Transverse colon (tissue), 4 donors: ENCODE measurements at places on chromosomes 6 and 20. TPM values are rescaled to one million over a fixed set of nuclear protein-coding genes. Genes with fewer than 3 reads are reported as not detected.

Gene HLA-DOA
- total RNA-seq: 1.4 TPM

Gene ZSWIM1
- 14.3 TPM for total RNA-seq

Gene SLC22A23
- total RNA-seq: 96.1 TPM

Gene HSPA12B
- total RNA-seq: 3.2 TPM

DNA sequence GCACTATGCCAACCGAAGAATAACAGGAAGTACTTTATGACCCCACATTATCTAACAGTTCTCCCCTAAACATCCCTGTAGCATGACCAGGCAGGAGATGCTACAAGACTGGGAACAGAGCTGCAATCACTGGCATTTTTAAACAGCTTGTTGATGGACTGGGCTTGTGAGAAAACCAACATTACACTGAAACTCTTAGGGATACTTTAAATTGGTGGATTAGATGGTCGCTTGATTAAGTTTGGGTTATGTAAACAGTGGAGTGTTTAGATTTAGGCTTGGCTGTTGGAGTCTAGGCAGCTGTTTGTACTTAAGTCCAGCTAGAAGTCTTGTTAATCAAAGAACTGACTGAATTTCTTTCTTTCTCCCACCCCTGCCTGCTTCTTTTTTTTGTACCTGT is 234.1 kb upstream of the BMP2 start:
- no peak for DNase-seq
- H3K4me1 ChIP-seq: no peaks in the 10 kb centered on the region
- H3K27ac ChIP-seq: peak overlapping the region; percentile 54
- H3K4me3 ChIP-seq: no peak overlapping the region

- H3K36me3 ChIP-seq: no peaks in the 10 kb centered on the region
- peak overlapping the region; percentile 73 for H3K4me3 ChIP-seq
- H3K27ac ChIP-seq: peak overlapping the region; percentile 100
- H3K4me1 ChIP-seq: peaks cover 14% of the 10 kb centered on the region
Measured at GRCh38 chr6:157020881-157021343, 243.7 kb downstream of the ARID1B start.

DNA sequence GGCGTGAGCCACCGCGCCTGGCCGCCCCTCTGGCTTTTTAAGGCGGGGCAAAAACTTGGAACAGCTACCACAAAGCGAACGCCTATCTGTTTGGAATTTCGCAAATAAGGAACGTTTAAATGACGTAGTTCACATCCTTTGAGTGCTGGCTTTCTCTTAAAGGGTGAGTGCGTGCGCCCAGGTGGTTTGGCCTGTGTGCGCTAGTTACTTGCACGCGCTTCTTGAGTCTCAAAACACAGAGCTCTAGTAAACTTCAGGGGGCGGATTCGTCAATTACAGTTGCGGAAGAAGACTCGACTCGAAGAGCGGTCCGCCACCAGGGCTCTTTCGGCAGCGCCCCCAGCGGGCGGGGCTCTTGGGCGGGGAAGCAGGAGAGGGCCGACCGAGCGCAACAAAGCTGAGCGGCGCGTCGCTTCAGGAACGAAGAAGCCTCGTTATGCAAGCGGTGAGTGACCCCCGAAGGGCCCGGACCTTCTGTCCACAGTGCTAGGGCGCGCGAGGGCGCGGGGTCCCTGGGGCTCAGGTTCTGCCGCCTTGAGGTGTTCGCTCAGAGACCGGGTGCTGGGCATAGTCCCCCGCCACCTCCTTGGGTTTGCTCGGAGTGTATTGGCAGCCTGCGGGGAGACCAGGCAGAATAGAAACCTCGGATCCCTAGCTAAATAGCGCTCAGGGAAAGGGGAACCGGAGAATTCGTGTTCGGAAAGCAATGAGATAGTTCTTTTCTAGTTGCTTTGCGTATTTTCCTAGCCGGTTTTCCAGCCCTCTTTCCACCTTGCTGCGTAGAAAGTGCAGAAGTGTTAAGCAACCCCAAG is at the start of gene SYCP2L:
SYCP2L (plus strand) TSS at position 362 of the 812 bp plus-strand sequence; CDS start at position 437, 75 bp downstream.
- peaks cover 69% of the 10 kb centered on the region for H3K27me3 ChIP-seq
- no peak within 1 kb of the TSS for H3K27ac ChIP-seq
- no peak within 1 kb of the TSS for H3K4me3 ChIP-seq
- no peaks in the 10 kb centered on the region for H3K36me3 ChIP-seq
- H3K4me1 ChIP-seq: peaks cover 16% of the 10 kb centered on the region
- DNase-seq: no peak

- H3K4me1 ChIP-seq: no peaks in the 10 kb centered on the region
- H3K27me3 ChIP-seq: no peaks in the 10 kb centered on the region
- H3K4me3 ChIP-seq: no peak overlapping the region
Measured at GRCh38 chr6:50249493-50249892, 199.8 kb upstream of the DEFB112 start.

DNA sequence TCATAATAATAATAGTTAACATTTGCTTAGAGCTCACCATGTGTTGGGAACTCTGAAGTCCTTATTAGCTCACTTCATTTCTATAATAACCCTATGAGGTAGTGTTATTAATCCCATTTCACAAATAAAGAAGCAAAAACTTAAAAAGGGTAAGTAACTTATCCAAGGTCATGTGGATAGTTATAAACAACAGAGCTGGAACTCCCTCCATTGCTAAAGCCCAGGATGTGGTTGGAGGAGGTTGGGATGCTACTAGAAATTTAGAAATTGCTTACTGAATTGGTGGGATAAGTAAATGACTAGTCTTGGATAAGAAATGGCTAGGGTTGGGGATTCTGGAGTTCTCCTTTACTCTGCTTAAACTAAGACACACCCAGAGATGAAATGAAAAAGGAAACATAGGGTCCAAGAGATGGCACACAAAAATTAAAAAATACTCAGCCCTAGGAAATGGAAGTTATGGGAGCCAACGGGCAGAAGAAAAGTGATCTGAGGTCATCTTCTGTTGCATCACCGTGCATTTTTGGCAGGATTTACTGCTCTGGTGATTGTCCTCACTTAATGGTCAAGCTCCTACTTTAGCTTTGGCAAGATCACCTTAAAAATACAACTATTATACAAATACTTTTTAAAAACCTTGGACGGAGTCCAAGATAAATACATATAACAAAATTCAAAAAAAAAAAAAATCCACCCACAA is 7.7 kb upstream of the CLIC5 start:
- H3K4me1 ChIP-seq: no peaks in the 10 kb centered on the region
- no peaks in the 10 kb centered on the region for H3K27me3 ChIP-seq
- DNase-seq: no peak
- no peak overlapping the region for H3K27ac ChIP-seq
- H3K36me3 ChIP-seq: no peaks in the 10 kb centered on the region
- no peak overlapping the region for H3K4me3 ChIP-seq

- H3K36me3 ChIP-seq: no peaks in the 10 kb centered on the region
- H3K27ac ChIP-seq: no peak overlapping the region
Measured at GRCh38 chr20:38623061-38623460, 21.5 kb downstream of the ARHGAP40 start.

- H3K4me1 ChIP-seq: peaks cover 12% of the 10 kb centered on the region
- H3K4me3 ChIP-seq: no peak overlapping the region
- peaks cover 39% of the 10 kb centered on the region for H3K27me3 ChIP-seq
- no peak for DNase-seq
- H3K27ac ChIP-seq: peak overlapping the region; percentile 92
- no peaks in the 10 kb centered on the region for H3K36me3 ChIP-seq
Measured at GRCh38 chr6:39790772-39791171, 1.4 kb upstream of the DAAM2 start.

- H3K27me3 ChIP-seq: no peaks in the 10 kb centered on the region
- no peaks in the 10 kb centered on the region for H3K36me3 ChIP-seq
- no peak overlapping the region for H3K27ac ChIP-seq
- DNase-seq: no peak
Measured at GRCh38 chr6:147005499-147005898, 198.7 kb upstream of the STXBP5 start.

DNA sequence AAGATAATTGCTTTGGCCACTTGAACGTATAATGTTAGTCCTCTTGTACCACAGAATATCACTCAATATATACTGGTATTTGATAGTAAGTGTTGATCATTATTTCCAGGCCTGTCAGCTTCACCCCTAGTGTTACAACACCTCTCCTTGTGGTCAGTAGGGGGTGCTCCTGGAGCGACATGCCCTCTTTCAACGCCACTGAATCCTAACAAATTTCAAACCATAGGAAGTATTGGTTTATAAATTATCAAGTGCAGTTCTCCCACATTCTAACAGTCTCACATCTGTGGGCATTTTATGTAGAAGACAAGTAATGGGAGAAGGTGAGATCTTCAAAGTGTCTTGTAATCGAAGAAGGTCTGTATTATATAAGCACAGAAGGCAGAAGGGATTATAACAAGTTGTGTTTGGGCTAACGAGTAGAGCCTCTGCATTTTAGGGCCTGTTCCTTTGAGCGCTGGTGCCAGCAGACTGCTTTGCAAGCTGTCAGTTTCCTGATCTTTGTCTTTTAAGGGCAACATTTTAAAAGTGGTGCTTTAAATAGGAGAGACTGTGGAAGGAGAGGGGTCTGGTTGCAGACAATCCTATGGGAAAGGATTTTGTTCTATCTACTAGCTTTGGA is 57.1 kb upstream of the CEP162 start:
- no peaks in the 10 kb centered on the region for H3K27me3 ChIP-seq
- no peak overlapping the region for H3K27ac ChIP-seq
- no peak for DNase-seq
- no peaks in the 10 kb centered on the region for H3K4me1 ChIP-seq
- H3K4me3 ChIP-seq: no peak overlapping the region

- no peak for DNase-seq
- no peaks in the 10 kb centered on the region for H3K36me3 ChIP-seq
- peaks cover 5% of the 10 kb centered on the region for H3K27me3 ChIP-seq
- no peaks in the 10 kb centered on the region for H3K4me1 ChIP-seq
Measured at GRCh38 chr6:132960720-132961119, 146.4 kb downstream of the RPS12 start.

- no peaks in the 10 kb centered on the region for H3K27me3 ChIP-seq
- H3K27ac ChIP-seq: no peak overlapping the region
- no peaks in the 10 kb centered on the region for H3K4me1 ChIP-seq
- H3K36me3 ChIP-seq: no peaks in the 10 kb centered on the region
Measured at GRCh38 chr6:152587473-152587872, 49.7 kb downstream of the SYNE1 start.

DNA sequence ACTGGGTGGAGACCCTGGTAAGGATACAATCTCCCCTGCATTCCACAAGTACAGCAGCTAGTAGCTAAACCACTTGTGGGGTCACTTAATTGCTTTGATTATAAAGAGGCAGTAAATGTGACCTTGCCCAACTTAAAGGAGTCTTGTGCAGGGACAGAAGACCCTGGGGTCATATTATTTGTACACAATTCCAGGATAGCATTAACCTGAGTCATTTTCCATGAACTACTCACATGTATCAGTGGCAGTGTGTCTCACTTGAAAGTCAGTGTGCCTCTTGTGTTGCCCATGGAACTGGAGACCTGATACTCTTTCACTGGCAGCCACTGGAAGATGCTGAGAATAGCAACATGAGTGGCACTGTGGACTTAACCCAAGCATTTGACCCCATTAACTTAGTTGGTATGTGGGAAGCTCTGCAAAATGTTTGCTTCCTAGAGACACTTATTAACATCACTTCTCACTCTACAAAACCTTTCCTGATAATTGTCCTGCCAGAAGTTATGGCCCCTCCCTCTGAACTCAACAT is 28.9 kb downstream of the CLIC5 start:
- H3K4me3 ChIP-seq: no peak overlapping the region
- peaks cover 5% of the 10 kb centered on the region for H3K4me1 ChIP-seq

DNA sequence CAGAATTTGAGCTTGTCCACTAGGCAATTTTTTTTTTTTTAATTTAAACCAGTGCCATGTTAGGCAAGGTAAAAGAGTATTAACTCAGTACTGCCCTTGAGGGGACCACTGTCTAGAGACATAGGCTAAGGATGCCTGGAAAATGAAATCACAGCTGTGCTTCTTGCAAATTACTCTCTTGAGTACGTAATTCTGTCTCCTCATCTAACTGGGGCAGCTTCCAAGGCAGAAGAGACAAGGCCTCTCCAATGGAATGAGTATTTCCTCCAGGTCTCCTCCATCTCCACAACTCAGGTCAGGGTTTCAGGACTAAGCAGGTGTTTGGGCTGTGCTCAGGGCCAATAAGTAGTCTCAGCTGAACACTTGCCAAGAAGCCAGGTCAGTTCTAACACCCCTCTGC is 33.8 kb upstream of the MRPS10 start:
- peaks cover 13% of the 10 kb centered on the region for H3K4me1 ChIP-seq
- H3K4me3 ChIP-seq: no peak overlapping the region
- DNase-seq: no peak
- peaks cover 7% of the 10 kb centered on the region for H3K36me3 ChIP-seq

DNA sequence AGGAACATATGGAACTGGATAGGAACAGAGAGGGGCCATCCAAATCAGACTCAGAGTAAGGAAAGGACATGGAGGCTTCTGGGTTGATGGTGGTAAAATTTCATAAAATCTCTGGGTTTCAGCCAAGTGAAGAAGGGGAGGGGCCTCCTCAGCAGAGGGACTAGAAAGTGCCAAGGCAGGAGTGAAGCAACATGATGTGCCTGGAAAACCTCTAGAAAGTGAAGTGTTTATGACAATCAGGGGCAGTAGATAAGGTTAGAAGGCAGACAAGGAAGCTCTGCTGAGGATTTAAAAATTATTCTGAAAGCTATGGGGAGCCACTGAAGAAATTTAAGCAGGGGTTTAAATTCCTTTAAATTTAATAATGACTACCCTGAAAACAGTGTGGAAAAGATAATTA is 126.0 kb upstream of the TENT5A start:
- no peak overlapping the region for H3K27ac ChIP-seq
- no peak for DNase-seq
- no peak overlapping the region for H3K4me3 ChIP-seq
- no peaks in the 10 kb centered on the region for H3K36me3 ChIP-seq
- H3K27me3 ChIP-seq: no peaks in the 10 kb centered on the region
- H3K4me1 ChIP-seq: no peaks in the 10 kb centered on the region

- DNase-seq: no peak
- H3K36me3 ChIP-seq: no peaks in the 10 kb centered on the region
- peaks cover 19% of the 10 kb centered on the region for H3K4me1 ChIP-seq
- H3K27ac ChIP-seq: peak overlapping the region; percentile 21
- H3K27me3 ChIP-seq: no peaks in the 10 kb centered on the region
Measured at GRCh38 chr6:15475872-15476271, 187.0 kb downstream of the DTNBP1 start.

- no peaks in the 10 kb centered on the region for H3K27me3 ChIP-seq
- DNase-seq: peak; percentile 29
Measured at GRCh38 chr6:105326216-105326615, 76.7 kb downstream of the PREP start.

DNA sequence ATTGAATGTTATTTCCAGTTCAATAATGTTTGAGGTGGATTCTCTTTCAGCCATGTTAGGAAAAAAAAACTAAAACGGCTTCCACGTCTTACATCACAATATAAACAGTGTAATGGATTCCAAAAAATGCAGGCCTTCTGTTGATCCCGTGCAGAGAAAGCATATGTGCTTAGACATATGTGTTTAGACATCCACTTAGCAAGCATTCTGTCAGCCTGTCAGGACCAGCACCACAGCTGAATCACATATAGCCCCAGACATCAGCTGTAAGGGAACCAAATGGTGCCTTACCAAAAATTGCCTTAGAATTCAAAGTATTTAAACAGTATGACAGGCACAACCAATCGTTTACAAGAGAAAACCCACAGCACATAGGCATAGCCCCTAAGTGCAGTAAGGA is 304.9 kb downstream of the EYA4 start:
- no peaks in the 10 kb centered on the region for H3K27me3 ChIP-seq
- DNase-seq: no peak
- no peaks in the 10 kb centered on the region for H3K4me1 ChIP-seq
- no peaks in the 10 kb centered on the region for H3K36me3 ChIP-seq
- no peak overlapping the region for H3K27ac ChIP-seq

- H3K27ac ChIP-seq: no peak overlapping the region
- H3K27me3 ChIP-seq: no peaks in the 10 kb centered on the region
- DNase-seq: no peak
- H3K36me3 ChIP-seq: no peaks in the 10 kb centered on the region
- H3K4me3 ChIP-seq: no peak overlapping the region
- H3K4me1 ChIP-seq: no peaks in the 10 kb centered on the region
Measured at GRCh38 chr6:152371775-152372174, 265.4 kb downstream of the SYNE1 start.
